ENCODE measurements at places on chromosomes 4 and X. TPM values are rescaled to one million over a fixed set of nuclear protein-coding genes. Genes with fewer than 3 reads are reported as not detected.

Gene BBS7
- total RNA-seq: 32.3 TPM

Gene GPC3
- not detected for total RNA-seq

Gene SPARCL1
- not detected for total RNA-seq

Gene GLOD5
- total RNA-seq: not detected

Gene SYP
- total RNA-seq: not detected

Gene HSFX2
- total RNA-seq: not detected

Gene PHKA1
- total RNA-seq: 3.3 TPM

Gene P2RY10
- total RNA-seq: not detected

Gene FGG
- total RNA-seq: not detected

Gene SULT1E1
- total RNA-seq: not detected

Gene MAGEA8
- not detected for total RNA-seq

Gene NEUROG2
- not detected for total RNA-seq

Gene FAM120C
- 3.6 TPM for total RNA-seq

Gene FAT4
- 37.5 TPM for total RNA-seq

GRCh38 chrX:68204521-68205038 is 228.7 kb downstream of the OPHN1 start:
- DNase-seq: no peak

DNA sequence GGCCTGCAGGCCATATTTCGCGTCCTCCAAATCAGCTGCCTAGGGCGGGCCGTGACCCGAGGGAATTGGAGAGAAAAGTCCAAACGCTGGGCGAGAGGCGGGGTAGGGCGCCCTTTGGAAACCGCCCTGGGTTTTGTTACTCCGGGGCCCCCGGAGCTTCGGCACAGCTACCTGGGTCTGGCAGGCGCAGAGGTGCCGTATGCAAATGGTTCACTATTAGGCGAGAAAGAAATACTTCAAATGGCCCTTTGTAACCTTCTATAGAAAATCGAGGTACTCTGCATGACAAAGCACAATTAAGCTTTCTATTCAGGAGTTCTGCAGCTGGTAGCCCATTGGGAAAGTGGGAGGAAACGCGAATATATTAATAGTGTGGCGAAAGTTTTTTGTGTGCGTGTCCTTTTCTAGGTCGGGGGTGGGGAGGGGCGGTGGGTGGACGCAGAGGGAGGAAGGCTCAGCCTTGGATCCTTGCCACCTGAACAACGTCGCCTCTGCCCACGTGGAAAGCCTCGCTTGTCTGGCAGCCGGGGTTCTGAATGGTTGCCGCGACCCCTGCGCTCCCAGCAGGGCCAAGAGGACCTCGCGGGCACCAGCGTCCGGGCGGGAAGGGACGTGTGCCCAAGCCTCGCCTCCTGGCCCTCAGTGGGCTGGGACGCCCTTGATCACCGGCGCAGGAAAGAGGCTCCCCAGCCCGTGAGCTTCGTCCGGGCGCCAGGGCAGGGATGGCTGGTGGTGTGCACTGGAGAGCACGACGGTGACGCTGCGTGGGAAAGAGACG is 9.5 kb downstream of the GSX2 start:
- no peak for DNase-seq

DNA sequence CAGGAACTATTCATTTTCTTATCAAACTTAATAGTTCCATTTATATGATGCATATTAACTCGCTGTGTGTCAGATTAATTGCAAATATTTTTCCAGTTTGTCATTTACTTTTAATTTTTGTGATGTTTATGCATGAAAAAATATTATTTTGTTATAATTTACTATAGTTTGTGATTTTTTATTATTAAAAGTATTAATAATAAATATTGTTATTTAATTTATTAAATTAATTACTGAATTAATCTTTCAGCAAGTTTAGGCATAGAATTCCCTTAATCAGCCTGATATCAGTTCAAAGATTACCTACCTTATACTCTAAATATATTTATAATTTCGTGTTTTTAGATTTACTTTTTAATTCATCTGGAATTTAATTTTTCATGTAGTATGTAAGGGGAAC is 15.5 kb upstream of the ATOH1 start:
- no peak for DNase-seq

GRCh38 chrX:96027407-96027806 is 657.2 kb upstream of the DIAPH2 start:
- DNase-seq: no peak

DNA sequence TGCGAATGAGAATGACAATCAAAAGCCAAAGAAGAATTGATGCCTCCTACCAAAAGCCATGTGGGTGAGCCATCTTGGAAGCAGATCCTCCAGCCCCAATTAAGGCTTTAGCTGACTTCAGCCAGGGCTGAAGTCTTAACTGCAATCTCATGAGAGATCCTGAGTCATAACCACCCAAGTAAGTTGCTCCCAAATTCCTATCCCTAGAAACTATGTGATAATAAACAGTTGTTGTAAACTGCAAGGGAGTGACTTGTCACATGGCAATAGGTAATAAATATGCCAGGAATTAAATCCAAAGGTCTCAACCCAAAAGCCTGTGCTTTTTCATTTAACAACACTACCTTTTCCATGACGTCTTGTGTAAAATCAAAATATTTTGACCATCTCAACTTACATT is 154.2 kb upstream of the TBL1X start:
- DNase-seq: peak; percentile 70

DNA sequence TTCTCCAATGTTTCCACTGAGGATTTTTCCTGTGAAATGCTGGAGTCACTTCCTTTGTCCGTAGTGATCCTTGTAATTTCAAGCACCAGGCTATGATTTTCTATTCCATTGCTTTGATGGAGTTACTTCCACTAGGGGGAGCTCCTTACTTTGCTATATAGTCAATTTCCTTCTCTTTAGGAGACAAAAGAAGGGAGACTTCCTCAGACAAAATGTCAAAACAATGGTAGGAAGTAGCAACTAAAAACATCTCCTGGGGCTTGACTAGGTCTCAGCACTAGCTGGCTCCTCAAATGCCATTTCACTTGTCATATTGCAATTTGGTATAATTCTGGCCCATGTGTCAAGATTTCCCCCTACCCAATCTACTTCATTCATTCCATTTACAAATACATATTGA is 24.1 kb downstream of the ZCCHC12 start:
- peak; percentile 42 for DNase-seq

GRCh38 chr4:89929425-89930159 is 34.9 kb downstream of the MMRN1 start:
- DNase-seq: no peak

DNA sequence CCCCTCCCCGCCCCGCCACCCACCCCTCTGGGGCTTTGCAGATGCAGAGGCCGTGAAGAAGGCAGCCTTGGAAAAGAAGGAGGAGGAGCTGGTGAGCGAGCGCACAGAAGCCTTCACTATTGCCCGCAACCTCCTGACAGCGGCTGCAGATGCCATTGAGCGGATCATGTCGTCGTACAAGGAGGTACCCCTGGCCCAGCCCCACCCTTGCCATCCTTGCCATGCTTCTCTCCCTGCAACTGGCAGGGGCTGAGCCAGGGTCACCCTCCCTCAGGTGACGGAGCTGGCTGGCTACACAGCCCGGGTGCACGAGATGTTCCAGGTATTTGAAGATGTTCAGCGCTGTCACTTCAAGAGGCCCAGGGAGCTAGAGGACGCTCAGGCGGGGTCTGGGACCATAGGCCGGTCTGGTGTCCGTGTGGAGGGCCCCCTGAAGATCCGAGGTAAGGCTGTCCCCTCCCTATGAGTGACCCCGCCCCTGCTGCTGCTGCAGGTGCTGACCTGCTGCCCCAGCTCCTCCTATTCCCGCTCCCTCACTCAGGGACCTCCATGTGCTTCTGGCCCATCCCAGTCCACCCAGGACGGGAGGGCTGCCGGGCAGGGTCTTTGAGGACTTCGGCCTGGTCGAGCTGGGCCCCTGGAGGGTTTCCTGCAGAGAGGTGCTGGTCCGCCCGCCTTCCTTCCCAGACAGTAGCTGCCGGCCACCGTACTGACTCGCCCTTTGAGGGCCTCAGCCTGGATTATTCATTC is 11.6 kb downstream of the ABCD1 start:
- DNase-seq: no peak

DNA sequence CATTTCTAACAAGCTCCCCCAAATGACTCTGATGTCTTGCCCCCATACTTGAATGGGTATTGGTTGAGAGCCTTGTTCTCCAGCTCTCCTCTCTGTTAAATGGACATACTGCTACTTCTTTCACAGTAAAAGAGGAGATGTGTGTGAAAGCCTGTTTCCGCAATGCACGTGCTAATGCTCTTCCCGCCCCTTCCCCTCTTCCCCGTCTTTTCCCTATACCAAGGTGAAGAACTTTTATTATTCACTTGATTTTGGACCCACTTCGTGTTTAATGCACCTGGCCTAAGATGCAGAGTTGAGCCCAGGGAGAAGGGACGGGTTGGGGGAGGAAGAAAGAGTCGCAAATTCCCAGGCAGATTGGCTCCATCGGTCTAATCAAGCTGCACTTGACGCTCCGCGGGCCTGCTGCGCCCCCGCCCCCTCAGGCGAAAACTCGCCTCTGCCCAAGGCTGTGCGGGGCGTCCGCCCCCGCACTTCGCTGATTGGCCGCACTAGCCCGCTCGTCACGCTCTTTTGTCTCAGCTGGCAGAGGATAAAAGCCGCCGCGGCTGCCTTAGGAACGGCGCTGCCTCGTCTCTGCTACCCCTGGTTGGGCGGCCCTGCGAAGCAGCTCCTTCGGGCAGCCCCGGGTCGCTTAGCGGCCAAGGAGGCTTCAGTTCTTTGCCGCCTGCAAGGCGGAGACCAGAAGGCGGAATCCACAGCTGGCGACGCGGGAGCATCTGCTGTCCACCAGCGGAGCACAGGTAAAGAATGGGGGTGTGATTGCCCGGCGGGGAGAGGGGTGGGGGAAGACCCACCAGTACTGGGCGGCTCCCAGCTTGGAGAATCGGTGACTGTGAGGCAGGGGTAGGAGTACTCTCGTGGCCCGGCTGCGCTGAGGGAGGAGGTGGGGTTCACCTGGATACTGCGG is at the start of gene ZCCHC12:
ZCCHC12 (plus strand) TSS at position 562 of the 910 bp plus-strand sequence. CDS start 1,421 bp downstream, outside the sequence.
- peak; percentile 37 for DNase-seq

DNA sequence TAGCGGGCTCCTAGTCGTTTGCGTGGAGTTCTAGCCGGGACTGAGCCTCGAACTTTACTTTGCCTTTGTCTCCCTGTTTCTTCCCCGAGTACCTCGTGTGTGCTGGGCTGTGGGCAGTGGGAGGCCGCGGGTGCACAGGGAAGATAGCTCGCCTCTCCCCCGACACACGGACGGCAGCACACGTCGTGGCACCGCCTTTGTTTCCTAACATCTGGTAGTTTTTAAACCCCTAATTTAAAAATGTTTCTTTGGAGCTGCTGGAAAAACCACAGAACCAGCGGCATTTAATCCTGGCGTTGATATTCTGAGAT is 866 bp downstream of the RBM46 start:
- DNase-seq: no peak

DNA sequence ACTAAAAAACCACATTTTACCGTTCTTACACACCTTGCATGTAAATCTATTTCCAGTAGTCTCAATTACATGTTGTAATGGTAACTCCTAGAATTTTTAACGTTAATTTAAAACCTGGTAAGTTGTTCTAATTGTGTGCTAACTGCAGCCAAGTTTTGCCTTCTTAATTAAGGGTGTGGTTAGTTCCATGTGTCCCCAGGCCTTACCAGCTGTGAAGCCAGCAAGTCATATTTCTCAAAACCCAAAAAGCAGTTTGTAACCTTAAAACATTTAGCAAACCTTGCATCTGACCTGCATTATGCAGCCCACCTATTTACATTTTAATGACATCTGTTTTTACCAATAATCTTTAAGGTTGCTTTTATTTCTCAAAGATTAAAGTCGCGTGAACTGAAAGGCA is 18.4 kb upstream of the FAM47E start:
- DNase-seq: no peak

DNA sequence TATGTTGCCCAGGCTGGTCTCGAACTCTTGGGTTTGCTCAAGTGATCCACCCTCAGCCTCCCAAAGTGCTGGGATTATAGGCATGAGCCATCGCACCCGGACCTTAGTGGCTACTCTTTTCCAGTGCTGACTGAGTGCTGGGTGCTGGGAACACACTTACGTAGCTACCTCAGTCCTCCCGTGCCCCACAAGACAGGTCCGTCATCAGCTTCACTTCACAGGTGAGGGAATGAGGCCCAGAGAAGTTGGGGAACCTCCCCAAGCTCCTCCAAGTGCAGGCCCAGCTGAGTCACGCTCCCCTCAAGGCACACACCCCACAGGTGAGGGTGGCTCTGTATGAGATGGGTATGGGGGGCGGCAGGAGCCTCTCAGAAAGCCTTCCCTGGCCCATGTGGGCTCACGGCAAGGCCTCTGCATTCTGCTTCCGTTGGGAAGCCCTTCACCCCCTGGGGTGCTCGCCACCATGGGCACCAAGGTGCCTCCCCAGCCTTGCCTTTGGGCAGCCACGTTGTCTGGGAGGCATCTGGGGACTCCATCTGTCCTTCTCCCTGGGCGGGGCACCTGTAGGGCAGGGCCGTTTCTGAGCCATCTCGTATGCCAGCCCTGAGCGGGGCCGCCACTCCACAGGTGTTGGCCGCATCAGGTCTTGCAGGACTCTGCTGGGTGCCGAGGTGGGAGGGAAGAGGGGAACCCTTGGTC is 28.4 kb downstream of the NSG1 start:
- DNase-seq: no peak

- DNase-seq: peak; percentile 28
Measured at GRCh38 chr4:41189076-41189475, 25.3 kb downstream of the APBB2 start.

DNA sequence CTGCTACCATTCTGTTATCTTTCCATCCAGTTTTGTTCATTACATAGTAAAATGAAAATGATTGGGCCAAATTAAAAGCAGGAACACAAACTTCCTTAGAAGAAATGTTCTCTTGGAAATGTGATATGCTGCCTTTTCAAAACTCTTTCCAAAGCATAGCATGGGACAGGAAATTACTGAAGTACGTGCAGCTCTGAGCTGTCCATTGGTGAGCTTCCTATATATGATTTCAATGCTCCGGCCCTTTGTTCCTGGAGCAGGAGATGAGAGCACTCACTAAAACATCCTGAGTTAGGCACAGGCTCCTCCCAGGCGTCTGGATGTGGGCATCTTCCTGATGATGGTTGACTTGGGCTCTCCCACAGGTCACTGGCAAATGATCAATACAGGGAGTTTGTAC is 33.0 kb upstream of the ANXA3 start:
- no peak for DNase-seq

- no peak for DNase-seq
Measured at GRCh38 chr4:17717301-17717700, 64.1 kb downstream of the FAM184B start.

- no peak for DNase-seq
Measured at GRCh38 chrX:10245886-10246285, 89.1 kb downstream of the CLCN4 start.

DNA sequence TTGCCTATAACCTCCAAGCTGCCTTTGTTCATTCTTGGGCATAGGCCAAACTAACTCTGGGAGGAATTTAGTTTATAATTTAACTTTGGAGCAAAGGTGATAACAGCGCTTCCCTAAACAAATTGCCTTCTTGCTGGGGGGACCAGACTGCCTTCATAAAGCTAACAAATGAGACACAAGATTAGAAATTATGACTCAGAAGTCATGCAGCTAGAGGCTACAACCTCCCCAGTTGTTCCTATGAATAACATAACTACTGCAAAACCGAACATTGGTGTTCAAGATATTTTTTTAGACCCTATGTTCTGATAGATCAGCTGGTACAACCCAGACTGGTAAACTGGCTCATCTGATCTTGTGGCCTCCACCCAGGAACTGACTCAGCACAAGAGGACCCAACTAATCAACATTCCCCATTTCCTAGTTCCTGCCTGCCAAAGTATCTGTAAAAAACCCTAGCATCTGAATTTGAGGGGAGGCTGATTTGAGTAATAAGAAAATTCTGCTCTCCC is 22.0 kb upstream of the TMPRSS11B start:
- DNase-seq: peak; percentile 56

GRCh38 chrX:38513112-38513742 is 48.1 kb upstream of the TSPAN7 start:
- no peak for DNase-seq

All from IMR-90 (cell line).